Skin of body (tissue), 3 donors: ENCODE measurements at places on chromosomes 2 and 18.
A peak's percentile ranks its signal among the peaks of the same experiment; 100 is the strongest.

DNA sequence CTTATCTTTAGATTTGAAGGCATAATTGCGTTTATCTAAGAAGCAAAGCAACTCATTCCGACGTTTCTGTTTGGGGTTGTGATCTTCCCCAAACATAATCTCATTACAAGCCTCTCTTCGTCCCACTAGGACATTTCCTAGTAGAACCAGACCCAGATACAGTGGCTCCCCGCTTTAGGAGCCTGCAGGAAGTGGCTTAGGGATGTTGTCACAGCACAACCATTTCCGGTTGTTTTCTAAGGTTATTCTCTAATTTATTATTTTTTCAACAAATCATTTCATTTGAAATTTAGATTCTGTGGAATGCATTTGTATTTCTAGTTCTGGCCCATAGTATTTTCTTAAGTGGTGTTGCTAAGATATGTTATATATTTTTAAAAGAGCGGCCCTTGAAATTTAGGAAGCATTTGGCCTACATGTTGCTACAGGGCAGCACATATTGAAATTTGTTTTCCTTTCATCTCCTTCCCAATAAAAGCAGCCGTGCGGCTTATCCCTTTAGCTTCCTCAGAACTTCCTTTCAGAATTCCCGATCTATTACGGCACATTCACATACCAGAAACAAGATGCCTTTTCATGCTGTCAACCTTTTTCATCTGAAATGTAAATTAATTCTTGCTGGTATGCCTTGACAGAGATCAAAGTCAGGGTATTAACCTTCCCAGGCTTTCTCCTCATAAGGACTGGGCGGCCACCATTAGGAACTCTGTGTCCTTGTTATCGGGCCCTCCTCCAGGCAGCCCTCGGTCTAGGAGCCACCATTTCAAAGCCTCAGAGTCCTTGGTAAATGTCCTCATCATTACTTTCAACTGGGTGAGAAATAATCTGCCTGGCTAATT is 210.9 kb upstream of the SP5 start:
- no peak for DNase-seq

DNA sequence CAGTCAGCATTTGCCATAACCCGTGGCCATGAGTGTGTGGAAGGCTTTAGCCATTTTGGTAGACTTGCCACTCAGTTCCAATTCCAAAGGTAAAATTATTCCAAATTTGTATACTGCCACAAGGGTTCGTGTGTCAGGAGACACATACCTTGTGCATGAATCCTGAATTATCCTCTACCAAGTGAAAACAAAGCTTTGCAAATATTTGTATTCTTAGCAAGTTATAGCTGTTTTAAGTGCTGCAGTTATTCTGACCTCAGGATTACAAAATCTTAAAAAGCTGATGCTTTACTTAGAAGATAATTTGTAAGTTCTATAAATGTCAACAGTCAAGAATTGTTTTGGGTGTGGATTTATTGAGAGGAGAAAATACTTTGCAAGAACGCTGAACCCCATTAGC is 100.6 kb downstream of the ANTXR1 start:
- DNase-seq, result no peak

DNA sequence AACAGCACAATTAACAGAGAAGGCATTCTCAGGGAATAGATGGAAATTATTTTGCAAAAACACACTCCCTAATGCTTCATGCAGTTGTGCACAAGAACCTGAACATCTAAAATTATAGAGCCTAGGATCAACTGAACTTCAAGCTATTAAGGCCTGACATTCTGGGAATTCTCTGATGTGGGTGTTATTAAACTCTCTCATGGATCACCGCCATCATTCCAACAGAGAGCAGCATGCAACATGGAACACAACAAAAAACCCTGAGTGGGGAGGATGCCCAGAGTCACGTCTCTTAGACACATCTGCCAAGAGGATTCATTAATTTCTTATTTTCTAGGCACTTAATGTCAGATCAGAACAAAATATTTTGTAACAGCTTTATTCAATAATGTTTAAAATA is 543.8 kb downstream of the ERBB4 start:
- no peak for DNase-seq

DNA sequence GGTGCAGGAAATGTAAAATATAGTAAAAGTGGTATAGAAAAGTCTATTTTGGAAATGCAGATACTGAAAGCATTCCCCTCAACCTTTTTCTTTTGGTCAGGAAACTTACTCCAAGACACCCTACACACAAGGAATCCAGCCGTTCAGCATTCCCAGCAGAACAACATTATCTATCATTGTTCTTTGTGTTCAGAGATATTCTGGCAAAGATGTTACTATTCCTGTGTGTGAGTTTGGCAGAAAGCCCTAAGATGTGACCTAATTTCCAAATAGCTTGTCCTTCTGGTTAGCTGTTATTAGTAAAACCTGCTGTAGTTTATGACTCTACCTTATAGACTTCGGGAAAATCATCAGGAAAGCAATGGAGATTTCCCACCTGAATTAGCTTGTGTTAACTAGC is 78.1 kb upstream of the PELI1 start:
- DNase-seq, result peak; percentile 78

GRCh38 chr18:56721491-56721890 is 70.3 kb downstream of the WDR7 start:
- DNase-seq, result no peak

GRCh38 chr2:69932596-69932922 is 17.6 kb downstream of the MXD1 start:
- DNase-seq, result no peak

GRCh38 chr2:214730248-214730647 is 79.2 kb downstream of the BARD1 start:
- no peak for DNase-seq

GRCh38 chr18:58391231-58391825 is 237.6 kb downstream of the ALPK2 start:
- DNase-seq, result peak; percentile 64

GRCh38 chr2:135285391-135285790 is 233.3 kb downstream of the RAB3GAP1 start:
- no peak for DNase-seq

- DNase-seq, result no peak
Observed at GRCh38 chr2:223297788-223298187, 245.8 kb downstream of the KCNE4 start.
